Activated T-cell treated with anti-CD3 and anti-CD28 coated beads, Interleukin-2, amount 50 U/mL, for 24 hours (primary cell): ENCODE measurements at places on chromosomes 5 and 9.

DNA sequence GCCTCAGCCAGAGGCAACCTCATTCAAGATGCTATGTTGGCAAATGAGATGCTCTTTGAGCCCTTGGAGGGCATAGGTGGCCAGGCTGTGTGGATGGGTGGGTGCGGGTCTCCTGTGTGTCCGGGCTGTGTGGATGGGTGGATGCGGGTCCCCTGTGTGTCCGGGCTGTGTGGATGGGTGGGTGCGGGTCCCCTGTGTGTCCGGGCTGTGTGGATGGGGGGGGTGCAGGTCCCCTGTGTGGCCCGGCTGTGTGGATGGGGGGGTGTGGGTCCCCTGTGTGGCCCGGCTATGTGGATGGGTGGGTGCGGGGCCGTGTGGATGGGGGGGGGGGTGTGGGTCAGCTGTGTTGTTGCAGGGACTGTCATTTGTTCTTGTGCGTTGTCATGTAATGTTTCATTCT, 136.6 kb upstream of the COL5A1 start:
- DNase-seq, result no peak
- peaks cover 43% of the 10 kb centered on the region for H3K27me3 ChIP-seq
- H3K36me3 ChIP-seq, result no peaks in the 10 kb centered on the region
- no peaks in the 10 kb centered on the region for H3K4me1 ChIP-seq

DNA sequence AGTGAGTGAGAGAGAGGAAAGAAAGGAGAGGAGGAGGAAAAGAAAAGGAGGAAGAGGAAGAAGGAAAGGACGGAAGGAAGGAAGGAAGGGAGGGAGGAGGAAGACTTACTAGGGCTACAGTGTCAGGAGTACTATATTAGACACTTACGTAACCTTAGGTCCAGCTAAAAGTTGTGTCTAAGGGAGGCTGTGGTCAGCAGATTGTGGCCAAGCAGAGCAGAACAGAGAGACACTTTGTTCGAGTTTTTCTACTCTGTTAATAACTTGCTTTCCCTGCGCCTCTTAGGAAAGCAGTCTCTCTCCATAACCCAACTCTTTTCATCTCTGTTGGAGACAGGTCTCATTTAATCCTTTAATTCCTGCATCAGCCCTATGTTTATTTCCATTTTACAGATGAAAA, 138.9 kb downstream of the KCNN2 start:
- H3K27me3 ChIP-seq, result no peaks in the 10 kb centered on the region
- no peak for DNase-seq
- no peaks in the 10 kb centered on the region for H3K4me1 ChIP-seq
- no peaks in the 10 kb centered on the region for H3K36me3 ChIP-seq

- H3K4me3 ChIP-seq, result no peak overlapping the region
- H3K27ac ChIP-seq, result peak overlapping the region; percentile 18
- DNase-seq, result no peak
- H3K4me1 ChIP-seq, result peaks cover 17% of the 10 kb centered on the region
- no peaks in the 10 kb centered on the region for H3K27me3 ChIP-seq
These were observed 1.6 kb downstream of the DNLZ start for GRCh38 chr9:136361754-136362449.

- no peaks in the 10 kb centered on the region for H3K27me3 ChIP-seq
- peaks cover 17% of the 10 kb centered on the region for H3K4me1 ChIP-seq
- no peak overlapping the region for H3K4me3 ChIP-seq
- no peak overlapping the region for H3K27ac ChIP-seq
These were observed 173.3 kb upstream of the RASA1 start for GRCh38 chr5:87094347-87094746.

GRCh38 chr5:125579182-125579581, 832.7 kb upstream of the ZNF608 start:
- no peak overlapping the region for H3K27ac ChIP-seq
- no peaks in the 10 kb centered on the region for H3K36me3 ChIP-seq
- no peaks in the 10 kb centered on the region for H3K4me1 ChIP-seq
- no peak for DNase-seq
- H3K4me3 ChIP-seq, result no peak overlapping the region

GRCh38 chr9:76692458-76693129, 71.6 kb upstream of the PCA3 start:
- H3K4me1 ChIP-seq, result peaks cover 23% of the 10 kb centered on the region
- H3K27ac ChIP-seq, result no peak overlapping the region
- no peaks in the 10 kb centered on the region for H3K36me3 ChIP-seq
- peak overlapping the region; percentile 58 for H3K4me3 ChIP-seq
- peaks cover 67% of the 10 kb centered on the region for H3K27me3 ChIP-seq

DNA sequence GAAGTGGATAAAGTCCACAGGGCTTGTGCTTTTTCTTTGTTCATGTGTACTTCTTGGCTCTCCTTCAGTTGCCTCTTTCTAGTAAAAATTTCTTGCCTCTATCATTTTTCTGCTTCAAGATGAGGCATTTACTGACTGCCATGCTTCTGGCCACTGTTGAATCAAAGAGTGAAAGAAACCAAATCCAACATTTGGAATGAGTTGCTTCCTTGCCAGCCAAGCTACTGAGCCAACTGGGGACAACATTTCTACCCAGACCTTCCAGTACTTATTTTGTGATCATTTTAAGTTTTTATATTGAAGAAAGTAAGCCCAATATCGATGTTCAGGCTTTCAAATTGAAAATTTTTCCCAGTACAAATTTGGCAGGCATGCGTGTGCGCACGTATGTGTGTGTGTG, 73.2 kb downstream of the SNCAIP start:
- no peaks in the 10 kb centered on the region for H3K27me3 ChIP-seq
- DNase-seq, result no peak
- no peaks in the 10 kb centered on the region for H3K36me3 ChIP-seq
- H3K4me3 ChIP-seq, result no peak overlapping the region

DNA sequence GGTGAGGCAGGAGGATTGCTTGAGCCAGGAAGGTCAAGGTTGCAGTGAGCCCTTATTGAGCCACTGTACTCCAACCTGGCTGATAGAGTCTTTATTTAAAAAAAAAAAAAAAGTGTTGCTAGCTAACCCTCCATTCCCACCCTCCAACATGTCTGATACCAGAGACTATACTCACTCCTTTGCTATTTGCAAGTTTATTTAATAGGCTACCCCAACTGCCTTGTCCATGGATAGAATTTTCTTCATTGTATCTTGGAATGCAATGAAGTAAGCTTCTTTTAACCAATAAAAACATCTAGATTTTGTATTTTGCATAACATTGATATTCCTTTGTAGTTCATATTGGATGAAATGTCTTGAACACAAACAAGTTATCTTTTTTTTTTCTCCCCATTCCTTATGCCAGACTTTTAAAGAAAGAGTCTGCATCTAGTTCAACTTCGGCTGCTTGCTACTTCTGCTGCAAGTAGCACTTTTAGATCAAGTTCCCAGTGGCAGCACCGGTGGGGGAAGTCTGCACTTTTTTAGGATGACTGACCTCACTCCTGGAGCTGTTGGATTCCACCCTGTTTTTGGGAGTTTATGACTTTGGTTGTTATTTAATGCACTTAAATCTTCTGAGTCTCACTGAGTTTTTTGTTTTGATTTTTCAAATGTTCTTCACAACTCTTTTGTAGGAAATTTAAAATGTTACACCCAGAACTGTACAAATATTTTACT, 112.5 kb downstream of the UHRF2 start:
- H3K27ac ChIP-seq, result no peak overlapping the region
- H3K27me3 ChIP-seq, result no peaks in the 10 kb centered on the region
- H3K4me1 ChIP-seq, result no peaks in the 10 kb centered on the region
- H3K4me3 ChIP-seq, result no peak overlapping the region
- peaks cover 32% of the 10 kb centered on the region for H3K36me3 ChIP-seq
- DNase-seq, result no peak

- peaks cover 44% of the 10 kb centered on the region for H3K27me3 ChIP-seq
- no peaks in the 10 kb centered on the region for H3K36me3 ChIP-seq
- H3K4me3 ChIP-seq, result no peak overlapping the region
These were observed 4.3 kb downstream of the FAM163B start for GRCh38 chr9:133604856-133605255.

- no peak for DNase-seq
- H3K36me3 ChIP-seq, result no peaks in the 10 kb centered on the region
- H3K4me1 ChIP-seq, result peaks cover 1% of the 10 kb centered on the region
- H3K27me3 ChIP-seq, result peaks cover 10% of the 10 kb centered on the region
These were observed 69.6 kb upstream of the NR5A1 start for GRCh38 chr9:124576751-124577150.

DNA sequence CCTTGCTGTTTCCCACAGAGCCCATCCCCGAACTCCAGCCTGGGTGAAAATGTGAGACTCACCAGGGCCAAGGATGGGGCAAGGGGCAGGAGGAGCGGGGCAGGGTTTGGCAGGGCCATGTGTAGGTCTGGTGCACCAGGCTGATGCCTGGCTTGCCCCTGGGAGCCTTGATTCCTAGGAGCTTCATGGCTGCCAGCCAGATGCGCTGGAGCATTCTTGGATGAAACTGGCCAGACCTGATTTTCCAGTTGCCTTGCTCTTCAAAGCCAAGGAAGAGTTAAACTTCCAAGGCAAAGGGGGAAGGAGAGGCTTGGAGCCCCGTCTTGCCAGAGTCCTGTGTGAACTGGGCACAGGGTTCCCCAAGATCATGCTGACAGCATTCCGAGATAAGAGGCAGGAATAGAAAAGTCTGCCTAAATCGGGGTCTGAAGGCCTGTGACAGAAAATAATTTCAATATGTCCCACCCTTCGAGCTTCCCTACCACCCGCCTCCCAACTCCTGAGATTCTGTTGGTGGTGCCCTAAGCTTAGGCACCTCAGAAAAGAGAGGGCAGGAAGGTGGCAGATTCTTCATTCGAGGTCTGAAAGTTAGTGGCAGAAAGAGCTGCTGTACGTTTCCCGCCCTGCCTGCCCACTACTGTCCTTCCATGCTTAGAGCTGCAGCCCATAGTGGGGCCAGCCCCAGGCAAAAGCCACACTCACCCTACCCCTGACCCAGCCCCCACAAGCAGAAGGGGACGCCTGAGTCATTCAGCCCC, 20.4 kb downstream of the FAT2 start:
- no peak overlapping the region for H3K4me3 ChIP-seq
- peaks cover 20% of the 10 kb centered on the region for H3K27me3 ChIP-seq
- DNase-seq, result no peak
- peaks cover 7% of the 10 kb centered on the region for H3K4me1 ChIP-seq
- no peak overlapping the region for H3K27ac ChIP-seq
- no peaks in the 10 kb centered on the region for H3K36me3 ChIP-seq

DNA sequence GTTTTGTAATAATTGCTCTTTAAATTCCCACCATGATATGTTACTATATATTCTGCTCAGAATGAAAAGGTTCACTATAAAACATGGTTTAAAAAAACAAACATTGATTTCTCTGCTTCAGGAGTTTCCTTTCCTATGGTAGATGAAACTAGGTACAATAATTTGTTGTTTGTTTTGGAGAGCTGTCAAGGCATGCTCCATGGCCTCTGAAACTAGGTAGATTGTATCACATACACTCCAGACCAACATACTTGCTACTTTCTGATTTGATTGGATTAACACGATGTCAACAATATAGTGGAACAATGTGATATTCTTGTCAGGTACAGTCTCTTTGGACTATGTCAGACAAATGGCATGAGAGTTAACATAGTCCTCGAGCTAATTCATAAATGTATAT, 452.7 kb upstream of the CDH9 start:
- DNase-seq, result no peak
- H3K36me3 ChIP-seq, result no peaks in the 10 kb centered on the region
- no peaks in the 10 kb centered on the region for H3K4me1 ChIP-seq
- H3K27ac ChIP-seq, result no peak overlapping the region

- H3K27ac ChIP-seq, result no peak overlapping the region
- H3K36me3 ChIP-seq, result no peaks in the 10 kb centered on the region
- no peaks in the 10 kb centered on the region for H3K4me1 ChIP-seq
- no peak for DNase-seq
These were observed 140.9 kb downstream of the ZNF608 start for GRCh38 chr5:124605541-124605940.

DNA sequence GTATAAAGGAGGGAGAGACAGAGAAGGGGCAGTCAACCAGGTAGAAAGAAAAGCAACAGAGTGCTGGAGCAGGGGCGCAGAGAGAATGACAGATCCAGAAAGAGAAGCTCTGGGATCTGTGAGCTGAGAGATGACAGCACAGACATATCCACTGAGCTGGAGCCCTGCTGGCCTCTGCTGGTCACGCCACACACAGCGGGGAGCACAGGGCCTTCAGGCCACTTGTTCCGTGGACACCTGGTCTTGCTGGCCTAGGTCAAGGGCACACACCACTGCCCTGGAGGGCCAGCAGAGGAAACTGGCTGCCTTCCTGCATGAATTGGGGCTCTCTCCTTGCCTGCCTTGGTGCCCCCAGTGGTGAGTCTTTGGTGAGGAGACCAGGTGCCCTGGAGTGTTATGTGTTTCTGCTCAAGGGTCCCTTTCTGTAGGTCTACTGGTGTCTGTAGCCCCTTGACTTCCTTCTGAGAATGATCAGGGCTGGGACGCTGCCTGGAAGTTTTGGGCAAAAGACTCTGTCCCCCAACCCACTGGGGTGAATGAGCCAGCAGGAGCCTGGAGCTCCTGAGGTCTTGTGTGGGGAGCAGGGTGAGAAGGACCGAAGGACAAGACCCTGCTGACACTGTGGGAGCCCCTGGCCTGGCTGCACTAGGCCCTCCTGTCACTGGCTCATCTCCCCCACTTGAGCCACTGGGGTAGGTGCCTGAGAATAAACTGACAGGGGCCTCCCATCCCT, 59.2 kb upstream of the ADAMTS2 start:
- DNase-seq, result no peak
- H3K4me3 ChIP-seq, result no peak overlapping the region
- H3K27me3 ChIP-seq, result peaks cover 6% of the 10 kb centered on the region
- no peak overlapping the region for H3K27ac ChIP-seq
- no peaks in the 10 kb centered on the region for H3K36me3 ChIP-seq
- H3K4me1 ChIP-seq, result no peaks in the 10 kb centered on the region

GRCh38 chr5:56350597-56351170, 117.6 kb upstream of the ANKRD55 start:
- no peaks in the 10 kb centered on the region for H3K36me3 ChIP-seq
- H3K4me1 ChIP-seq, result peaks cover 47% of the 10 kb centered on the region
- no peak overlapping the region for H3K4me3 ChIP-seq
- DNase-seq, result no peak
- no peaks in the 10 kb centered on the region for H3K27me3 ChIP-seq
- H3K27ac ChIP-seq, result peak overlapping the region; percentile 9

- H3K27ac ChIP-seq, result no peak overlapping the region
- no peak overlapping the region for H3K4me3 ChIP-seq
- no peaks in the 10 kb centered on the region for H3K4me1 ChIP-seq
- DNase-seq, result no peak
- no peaks in the 10 kb centered on the region for H3K36me3 ChIP-seq
These were observed 105.6 kb downstream of the FGF18 start for GRCh38 chr5:171525085-171525484.

- H3K27me3 ChIP-seq, result no peaks in the 10 kb centered on the region
- no peak overlapping the region for H3K4me3 ChIP-seq
- H3K36me3 ChIP-seq, result no peaks in the 10 kb centered on the region
- DNase-seq, result no peak
- H3K27ac ChIP-seq, result no peak overlapping the region
These were observed 130.7 kb downstream of the EDIL3 start for GRCh38 chr5:84253946-84254345.
